HCT116 (cell line): ENCODE measurements at places on chromosomes 6 and 20.

DNA sequence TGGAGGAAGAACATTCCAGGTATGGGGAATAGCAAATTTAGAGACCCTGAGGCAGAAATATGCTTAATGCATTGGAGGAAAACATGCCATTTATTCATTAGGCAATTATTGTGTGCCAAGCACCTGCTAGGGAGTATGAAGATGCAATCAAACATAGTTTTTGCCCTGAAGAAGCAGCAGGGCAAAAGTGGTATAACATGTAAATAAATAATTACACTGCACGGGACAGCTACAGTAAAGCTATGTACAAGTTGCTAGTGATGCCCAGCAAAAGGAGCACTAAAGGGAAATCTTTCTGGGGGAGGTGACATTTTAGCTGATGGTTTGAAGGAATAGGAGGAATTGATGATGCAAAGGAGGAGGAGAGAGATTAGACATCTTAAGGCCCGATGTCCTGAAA lies 624 bp upstream of the TJAP1 start:
- no peak for DNase-seq

DNA sequence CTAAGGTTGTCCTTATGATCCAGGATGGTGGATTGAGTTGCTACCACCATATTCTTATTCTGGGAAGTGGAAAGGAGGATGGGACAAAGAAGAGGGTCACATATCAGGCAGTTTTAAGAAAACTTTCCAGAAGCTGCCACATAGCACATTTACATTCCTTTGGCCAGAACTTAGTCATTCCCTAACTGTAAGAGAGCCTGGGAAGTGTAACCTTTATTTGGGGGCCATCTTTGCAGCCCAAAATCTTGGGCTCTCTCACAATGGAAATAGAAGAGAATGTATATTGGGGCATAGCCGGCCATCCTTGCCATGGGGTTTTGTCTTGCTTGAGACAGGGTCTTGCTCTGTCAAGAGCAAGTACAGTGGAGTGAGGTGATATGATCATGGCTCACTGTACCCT lies 8.4 kb downstream of the ZNF341 start:
- no peak for DNase-seq

- no peak for DNase-seq
Observed at GRCh38 chr20:21006611-21007010, 99.5 kb downstream of the LINC00237 start.

DNA sequence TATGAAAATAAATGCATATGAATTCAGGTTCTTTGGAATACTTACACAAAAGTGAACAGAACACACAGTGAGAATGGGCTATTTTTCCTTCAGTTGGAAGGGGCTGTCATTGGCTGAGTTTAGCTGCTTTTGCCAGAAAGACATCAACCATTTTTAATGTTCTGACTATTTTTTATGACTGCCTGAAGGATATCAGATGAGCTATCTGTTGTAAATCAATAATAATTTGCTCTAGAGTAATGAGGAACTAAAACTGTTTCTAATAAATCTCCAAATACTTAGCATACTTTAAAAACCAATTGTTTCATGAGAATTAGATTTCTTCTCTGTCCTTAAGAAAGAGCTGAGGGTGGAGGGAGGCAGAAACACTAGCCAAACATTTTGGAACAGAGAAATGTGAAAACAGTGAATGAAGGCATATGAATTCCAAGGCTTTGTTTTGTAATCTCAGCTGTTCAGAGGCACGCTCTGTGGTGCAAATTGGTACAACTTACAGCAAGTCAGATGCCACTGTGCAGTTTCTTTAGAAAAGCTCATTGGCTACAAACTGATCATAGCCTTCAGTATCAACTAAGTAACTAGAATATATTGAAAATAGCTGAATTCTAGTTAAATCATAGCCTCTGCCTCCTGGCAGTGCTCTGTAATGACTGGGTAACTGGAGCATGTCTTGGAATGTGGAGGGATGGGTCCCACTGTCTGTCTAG lies 228.9 kb upstream of the JAG1 start:
- DNase-seq = no peak

- DNase-seq = no peak
Observed at GRCh38 chr20:38434301-38434741, 807 bp downstream of the SNHG17 start.

DNA sequence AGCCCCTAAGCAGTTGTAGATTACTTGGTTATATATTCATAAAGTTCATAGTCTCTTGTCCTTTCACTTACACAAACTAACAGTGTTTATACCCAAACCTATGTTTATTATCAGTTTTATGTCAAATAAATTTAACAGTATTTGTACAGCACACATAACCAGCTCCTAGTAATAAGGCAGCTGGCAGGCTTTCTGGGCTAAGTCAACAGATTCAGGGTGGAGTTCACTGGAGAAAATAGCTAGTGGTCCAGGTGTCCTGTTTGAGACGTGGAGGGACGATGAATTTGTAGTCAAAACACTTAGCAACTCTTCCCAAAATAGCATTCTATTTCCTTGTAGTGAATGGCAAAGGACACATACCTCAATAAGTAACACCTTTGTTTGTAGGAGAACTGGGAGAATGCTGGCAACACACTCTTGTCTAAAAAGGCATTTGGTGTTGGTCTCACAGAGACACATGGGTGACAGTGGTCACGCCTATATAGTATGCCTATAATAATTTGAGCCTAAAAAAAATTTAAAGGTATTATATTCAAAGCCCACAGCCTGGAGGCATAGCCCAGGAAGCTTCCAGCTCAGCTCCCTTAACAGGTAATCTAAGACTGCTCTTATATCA lies 156.4 kb upstream of the CARMIL1 start:
- no peak for DNase-seq

DNA sequence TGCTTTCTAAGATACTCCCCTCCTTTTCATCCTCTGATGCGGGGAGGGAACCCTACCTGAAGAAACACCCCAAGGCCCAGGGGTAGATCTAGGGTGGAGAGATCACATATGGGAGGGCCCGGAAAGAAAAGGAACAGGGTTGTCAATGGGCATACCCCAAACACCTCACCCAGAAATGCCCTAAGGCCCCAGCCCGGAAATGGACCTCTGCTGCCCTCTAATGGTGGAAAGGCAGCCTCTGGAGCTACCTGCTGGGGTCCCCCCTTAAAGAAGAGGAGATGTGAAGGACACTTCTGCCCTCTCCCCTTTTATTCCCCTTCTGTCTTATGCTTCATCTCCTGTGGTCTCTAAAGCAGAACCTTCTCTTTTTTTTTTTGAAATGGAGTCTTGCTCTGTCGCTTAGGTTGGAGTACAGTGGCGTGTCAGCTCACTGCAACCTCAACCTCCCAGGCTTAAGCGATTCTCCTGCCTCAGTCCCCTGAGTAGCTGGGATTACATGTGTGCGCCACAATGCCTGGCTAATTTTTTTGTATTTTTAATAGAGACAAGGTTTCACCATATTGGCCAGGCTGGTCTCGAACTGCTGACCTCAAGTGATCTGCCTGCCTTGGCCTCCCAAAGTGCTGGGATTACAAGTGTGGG lies 458 bp upstream of the ARMC12 start:
- no peak for DNase-seq

DNA sequence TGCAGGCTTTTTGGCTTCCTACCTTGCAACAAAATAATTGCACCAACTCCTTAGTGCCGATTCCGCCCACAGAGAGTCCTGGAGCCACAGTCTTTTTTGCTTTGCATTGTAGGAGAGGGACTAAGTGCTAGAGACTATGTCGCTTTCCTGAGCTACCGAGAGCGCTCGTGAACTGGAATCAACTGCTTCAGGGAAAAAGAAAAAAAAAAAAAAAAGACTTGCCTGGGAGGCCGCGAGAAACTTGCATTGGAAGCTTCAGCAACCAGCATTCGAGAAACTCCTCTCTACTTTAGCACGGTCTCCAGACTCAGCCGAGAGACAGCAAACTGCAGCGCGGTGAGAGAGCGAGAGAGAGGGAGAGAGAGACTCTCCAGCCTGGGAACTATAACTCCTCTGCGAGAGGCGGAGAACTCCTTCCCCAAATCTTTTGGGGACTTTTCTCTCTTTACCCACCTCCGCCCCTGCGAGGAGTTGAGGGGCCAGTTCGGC lies 420 bp downstream of the SOX4 start:
- no peak for DNase-seq

DNA sequence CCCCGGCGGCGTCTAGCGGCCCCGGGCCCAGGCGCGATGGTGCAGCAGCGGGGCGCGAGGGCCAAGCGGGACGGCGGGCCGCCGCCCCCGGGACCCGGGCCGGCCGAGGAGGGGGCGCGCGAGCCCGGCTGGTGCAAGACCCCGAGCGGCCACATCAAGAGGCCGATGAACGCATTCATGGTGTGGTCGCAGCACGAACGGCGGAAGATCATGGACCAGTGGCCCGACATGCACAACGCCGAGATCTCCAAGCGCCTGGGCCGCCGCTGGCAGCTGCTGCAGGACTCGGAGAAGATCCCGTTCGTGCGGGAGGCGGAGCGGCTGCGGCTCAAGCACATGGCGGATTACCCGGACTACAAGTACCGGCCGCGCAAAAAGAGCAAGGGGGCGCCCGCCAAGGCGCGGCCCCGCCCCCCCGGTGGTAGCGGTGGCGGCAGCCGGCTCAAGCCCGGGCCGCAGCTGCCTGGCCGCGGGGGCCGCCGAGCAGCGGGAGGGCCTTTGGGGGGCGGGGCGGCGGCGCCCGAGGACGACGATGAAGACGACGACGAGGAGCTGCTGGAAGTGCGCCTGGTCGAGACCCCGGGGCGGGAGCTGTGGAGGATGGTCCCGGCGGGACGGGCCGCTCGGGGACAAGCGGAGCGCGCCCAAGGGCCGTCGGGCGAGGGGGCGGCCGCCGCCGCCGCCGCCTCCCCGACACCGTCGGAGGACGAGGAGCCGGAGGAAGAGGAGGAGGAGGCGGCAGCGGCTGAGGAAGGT lies 715 bp downstream of the SOX12 start:
- no peak for DNase-seq

DNA sequence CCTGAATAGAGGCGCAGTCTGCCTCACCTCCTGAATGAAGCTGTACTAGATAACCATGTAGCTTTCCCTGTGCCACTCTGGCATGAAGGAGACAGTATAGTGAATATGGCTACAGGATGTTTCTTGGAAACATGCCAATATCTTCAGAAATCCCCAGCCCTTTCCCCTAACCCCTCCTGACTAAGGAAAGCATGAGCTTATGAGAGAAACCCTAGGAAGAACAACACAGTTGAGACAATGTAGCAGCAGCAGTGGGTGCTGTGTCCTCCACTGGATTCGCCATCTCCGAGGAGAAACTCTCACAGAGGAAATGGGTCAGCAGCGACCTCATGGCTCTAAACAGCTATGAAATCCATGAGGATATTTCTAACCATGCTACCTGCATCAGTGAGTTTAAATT lies 6.7 kb downstream of the HLA-DQA1 start:
- DNase-seq = no peak

GRCh38 chr20:19783966-19784401 lies 25.9 kb downstream of the RIN2 start:
- no peak for DNase-seq

DNA sequence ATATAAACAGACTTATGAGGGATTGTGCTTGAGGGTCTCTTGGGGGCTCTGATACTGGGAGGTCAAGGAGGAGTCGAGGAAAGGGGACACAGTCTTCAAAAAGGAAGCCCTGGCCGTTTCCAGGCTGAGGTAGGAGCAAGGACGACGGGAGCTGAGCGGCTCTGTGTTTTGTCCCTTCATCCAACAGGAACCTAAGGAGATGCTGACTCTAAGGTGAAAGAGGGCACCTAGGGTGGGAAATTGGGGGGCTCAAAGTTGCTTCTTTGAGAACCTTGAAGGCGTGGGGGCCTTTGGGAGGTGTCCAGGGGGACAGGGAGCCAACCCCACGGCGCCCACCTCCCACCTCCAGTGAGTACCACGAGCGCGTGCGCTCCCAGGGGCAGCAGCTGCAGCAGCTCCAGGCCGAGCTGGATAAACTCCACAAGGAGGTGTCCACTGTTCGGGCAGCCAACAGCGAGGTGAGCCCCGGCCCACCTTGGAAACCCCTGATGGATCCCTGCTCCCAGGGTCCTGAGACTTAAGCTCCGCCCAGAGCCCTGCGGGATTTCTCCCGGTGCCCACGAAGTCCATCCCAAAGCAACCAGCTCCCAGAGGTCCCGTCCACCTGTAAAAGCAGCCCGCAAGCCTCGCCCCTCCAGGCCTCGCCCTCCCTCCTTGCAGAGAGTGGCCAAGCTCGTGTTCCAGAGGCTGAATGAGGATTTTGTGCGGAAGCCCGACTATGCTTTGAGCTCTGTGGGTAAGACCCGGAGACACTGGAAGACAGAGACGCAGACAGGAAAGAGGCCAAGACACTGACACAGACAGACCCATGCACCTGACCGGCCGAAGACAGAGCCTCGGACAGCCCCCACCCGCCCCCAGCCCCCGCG lies 2.9 kb downstream of the SPAG4 start:
- DNase-seq = no peak

GRCh38 chr6:159996087-159996622 lies 27.3 kb downstream of the IGF2R start:
- no peak for DNase-seq

DNA sequence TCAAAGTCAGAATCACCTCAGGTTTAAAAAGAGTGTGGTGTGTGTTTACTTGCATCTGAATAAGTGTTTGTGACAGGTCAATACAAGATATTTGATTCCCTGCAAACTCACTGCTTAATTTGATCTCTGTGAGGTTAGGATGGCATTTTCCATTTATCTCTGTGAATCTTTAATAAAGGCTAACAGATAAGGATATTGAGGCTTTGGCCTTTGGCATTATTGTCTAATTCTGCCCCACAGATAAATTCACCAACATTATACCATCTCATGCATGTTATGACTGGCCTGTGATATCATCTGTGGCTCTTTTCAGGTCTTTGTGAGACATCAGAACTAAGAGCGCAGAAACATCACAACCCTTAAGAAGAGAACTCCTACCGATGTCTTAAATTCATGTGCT lies 84.7 kb downstream of the TRMT6 start:
- no peak for DNase-seq

DNA sequence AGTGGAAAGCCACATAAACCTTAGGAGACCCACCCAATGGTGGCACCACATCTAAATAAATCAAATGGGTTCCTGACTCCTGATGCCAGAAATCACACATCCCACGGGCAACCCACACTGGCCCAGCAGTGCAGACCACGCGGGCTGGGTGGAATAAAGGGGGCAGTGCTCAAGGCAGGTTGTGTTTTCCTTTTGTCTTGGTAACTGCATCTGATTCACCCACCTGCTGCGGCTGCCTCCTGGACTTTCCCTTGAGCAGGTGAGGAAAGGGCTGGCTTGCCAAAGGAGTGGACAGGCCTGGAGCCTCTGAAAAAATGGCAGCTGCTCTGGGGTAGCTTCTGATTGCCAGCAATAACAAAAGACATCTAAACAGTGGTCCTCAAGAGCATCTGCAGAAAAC lies 119.5 kb upstream of the KCNK16 start:
- no peak for DNase-seq
